ENCODE measurements at places on chromosomes 12 and 14. TPM values are rescaled to one million over a fixed set of nuclear protein-coding genes. Genes with fewer than 3 reads are reported as not detected.

GRCh38 chr14:35963209-35963608 is 137.1 kb downstream of the BRMS1L start:
- no peaks in the 10 kb centered on the region for H3K4me1 ChIP-seq
- peaks cover 2% of the 10 kb centered on the region for H3K27me3 ChIP-seq
- no peaks in the 10 kb centered on the region for H3K36me3 ChIP-seq
- no peak overlapping the region for H3K4me3 ChIP-seq
- no peak overlapping the region for H3K27ac ChIP-seq

DNA sequence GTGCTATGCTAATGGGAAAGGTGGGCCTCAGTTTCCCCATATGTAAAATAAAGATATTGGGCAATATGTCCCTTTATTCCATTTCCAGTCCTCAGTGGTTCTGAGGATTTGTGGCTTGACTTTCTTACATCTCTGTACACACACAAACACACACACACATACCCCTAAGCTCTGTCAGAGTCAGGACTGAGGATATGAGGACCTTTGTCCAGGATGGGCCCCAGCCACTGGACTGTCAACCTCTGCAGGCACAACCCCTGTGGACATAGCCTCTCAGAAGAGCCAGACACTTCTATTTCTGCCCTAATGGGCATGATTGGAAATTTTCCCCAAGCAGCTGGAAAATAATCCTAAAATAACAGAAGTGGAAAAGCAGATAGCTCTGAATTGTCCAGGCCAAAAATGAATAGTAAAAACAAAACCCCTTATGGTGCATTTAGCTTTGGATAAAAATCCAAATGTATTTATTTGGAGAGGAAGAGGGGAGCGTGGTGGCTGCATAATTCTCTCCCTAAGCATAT is 50.2 kb downstream of the RIN3 start:
- H3K27me3 ChIP-seq = peaks cover 6% of the 10 kb centered on the region
- no peak overlapping the region for H3K4me3 ChIP-seq
- H3K27ac ChIP-seq = peak overlapping the region; percentile 44
- H3K36me3 ChIP-seq = peaks cover 25% of the 10 kb centered on the region
- peaks cover 53% of the 10 kb centered on the region for H3K4me1 ChIP-seq
- DNase-seq = no peak

GRCh38 chr12:1830981-1831963 is 10.9 kb downstream of the LRTM2 start:
- H3K27ac ChIP-seq = no peak overlapping the region
- H3K4me3 ChIP-seq = no peak overlapping the region
- no peaks in the 10 kb centered on the region for H3K36me3 ChIP-seq

DNA sequence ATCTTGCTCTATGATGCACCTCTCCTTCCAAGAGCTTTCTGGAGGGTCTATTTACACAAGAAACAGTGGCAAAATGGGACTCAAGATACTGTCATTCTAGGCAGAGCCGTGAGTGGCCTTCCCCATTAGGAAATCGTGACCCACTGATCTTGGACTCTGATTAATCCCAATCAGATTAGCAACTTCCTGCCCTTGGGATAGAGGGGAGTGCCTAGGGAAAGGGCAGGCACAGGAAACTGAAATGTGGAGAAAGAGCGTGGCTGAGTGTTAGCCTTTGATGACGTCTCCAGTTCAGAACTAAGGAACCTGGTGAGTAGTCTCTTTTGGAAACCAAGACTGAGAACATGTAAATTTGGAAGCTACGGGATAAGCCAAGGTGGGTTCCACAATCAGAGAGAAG is 76.1 kb downstream of the NUAK1 start:
- no peaks in the 10 kb centered on the region for H3K27me3 ChIP-seq
- H3K4me1 ChIP-seq = no peaks in the 10 kb centered on the region
- H3K36me3 ChIP-seq = no peaks in the 10 kb centered on the region
- no peak for DNase-seq

DNA sequence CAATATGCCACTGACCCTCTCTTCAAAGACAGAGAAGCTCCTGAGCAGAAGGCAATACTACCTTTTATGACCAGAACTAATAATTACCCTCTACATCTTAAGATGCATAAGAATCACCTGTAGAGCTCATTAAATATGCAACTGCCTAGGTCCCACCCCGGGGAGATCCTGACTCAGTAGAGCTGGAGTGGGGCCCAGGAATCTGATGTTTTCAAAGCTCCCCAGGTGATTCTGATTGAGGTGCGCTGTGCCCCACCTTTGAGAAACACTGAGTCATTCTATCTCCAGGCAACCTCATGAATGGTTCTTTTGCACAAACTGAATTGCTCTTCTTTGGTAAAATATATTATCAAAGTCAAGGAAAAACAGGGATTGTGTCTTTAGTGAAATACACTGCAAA is 149.3 kb upstream of the BMP4 start:
- no peaks in the 10 kb centered on the region for H3K36me3 ChIP-seq
- DNase-seq = no peak
- no peak overlapping the region for H3K27ac ChIP-seq
- H3K4me3 ChIP-seq = no peak overlapping the region

- no peak for DNase-seq
- no peaks in the 10 kb centered on the region for H3K27me3 ChIP-seq
Measured at GRCh38 chr12:46472893-46473633, 100.5 kb upstream of the SLC38A2 start.

- no peaks in the 10 kb centered on the region for H3K36me3 ChIP-seq
- DNase-seq = no peak
- peaks cover 5% of the 10 kb centered on the region for H3K4me1 ChIP-seq
Measured at GRCh38 chr12:89988188-89988915, 279.7 kb upstream of the ATP2B1 start.

DNA sequence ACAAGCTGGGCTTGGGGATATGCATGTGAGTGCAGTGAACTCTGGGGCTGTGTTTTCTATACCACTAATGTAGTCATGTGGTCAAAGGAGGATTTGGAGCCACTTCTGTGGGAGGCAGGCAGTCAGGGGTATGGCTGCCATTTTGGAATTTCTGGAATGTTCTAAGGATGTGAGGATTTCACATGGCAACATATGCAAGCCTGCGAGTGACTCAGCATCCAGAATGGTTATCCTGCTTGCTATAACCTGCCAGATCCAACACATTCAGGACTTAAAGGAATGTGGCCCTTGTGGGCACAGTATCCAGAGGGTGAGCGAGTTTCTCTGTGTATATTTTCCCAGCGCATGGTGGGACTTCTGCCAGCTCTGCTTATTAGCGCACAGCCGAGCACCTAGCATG is 249.2 kb upstream of the PWP1 start:
- DNase-seq = no peak
- H3K4me1 ChIP-seq = peaks cover 30% of the 10 kb centered on the region
- no peak overlapping the region for H3K4me3 ChIP-seq

GRCh38 chr14:96247031-96247430 is 9.0 kb upstream of the BDKRB1 start:
- H3K36me3 ChIP-seq = no peaks in the 10 kb centered on the region
- no peaks in the 10 kb centered on the region for H3K27me3 ChIP-seq
- no peaks in the 10 kb centered on the region for H3K4me1 ChIP-seq
- no peak overlapping the region for H3K27ac ChIP-seq
- DNase-seq = no peak

The FGF6 gene
- not detected for total RNA-seq

The ARG2 gene
- 6.8 TPM for total RNA-seq

The PTPRB gene
- not detected for total RNA-seq

The KLRC4 gene
- total RNA-seq = not detected

The MYO1H gene
- not detected for total RNA-seq

The MIP gene
- not detected for total RNA-seq

The SLC39A2 gene
- not detected for total RNA-seq

The PTPRR gene
- not detected for total RNA-seq

The HPD gene
- total RNA-seq = not detected

The HCAR3 gene
- not detected for total RNA-seq

The SMOC1 gene
- total RNA-seq = not detected

The FAM186B gene
- not detected for total RNA-seq

The OR9K2 gene
- not detected for total RNA-seq

The NDUFB1 gene
- total RNA-seq = 136 TPM

Data from activated CD4-positive, alpha-beta memory T cell treated with anti-CD3 and anti-CD28 coated beads, Interleukin-2, amount 10 ng/mL, durations not matched to agents 7 days and 5 days (primary cell).